ENCODE measurements at places on chromosomes 13 and 19. TPM values are rescaled to one million over a fixed set of nuclear protein-coding genes. Genes with fewer than 3 reads are reported as not detected.

Gene ZNF559
- 8.0 TPM for total RNA-seq

Gene PRSS57
- total RNA-seq = not detected

Gene ZNF69
- 1.5 TPM for total RNA-seq

Gene IL17D
- total RNA-seq = 0.12 TPM

Gene LILRA1
- not detected for total RNA-seq

Gene CEACAM20
- not detected for total RNA-seq

Gene PABPC3
- 1.3 TPM for total RNA-seq

Gene FXYD7
- 0.77 TPM for total RNA-seq

Gene ZNF345
- total RNA-seq = 4.2 TPM

Gene GPC6
- not detected for total RNA-seq

Gene PALM
- total RNA-seq = 0.17 TPM

Gene ZNF625
- 2.5 TPM for total RNA-seq

Gene COX7A1
- total RNA-seq = not detected

Gene GFY
- not detected for total RNA-seq

Gene EFNA2
- total RNA-seq = not detected

Gene B3GNT3
- total RNA-seq = 0.34 TPM

Gene GPR42
- not detected for total RNA-seq

Gene PINLYP
- total RNA-seq = 3.7 TPM

Gene KIR2DL3
- not detected for total RNA-seq

Gene CGB3
- total RNA-seq = not detected

Gene SIGLEC9
- total RNA-seq = 1.4 TPM

Gene HIPK4
- not detected for total RNA-seq

Gene VSTM2B
- total RNA-seq = not detected

Gene AP1M2
- total RNA-seq = not detected

Gene ANGPTL8
- total RNA-seq = not detected

Gene SIGLEC14
- not detected for total RNA-seq

Gene CGB8
- not detected for total RNA-seq

Gene CYP2A7
- not detected for total RNA-seq

Gene VASP
- total RNA-seq = 167 TPM

Gene IGFL1
- not detected for total RNA-seq

Gene NDUFA7
- total RNA-seq = 85.1 TPM

Gene RNASEH2B
- 40.8 TPM for total RNA-seq

Gene CLEC17A
- 0.33 TPM for total RNA-seq

Gene RGL3
- not detected for total RNA-seq

Gene MIR17HG
- 19.5 TPM for total RNA-seq

Gene NXNL1
- not detected for total RNA-seq

Gene C19orf67
- total RNA-seq = not detected

Gene CPT1C
- total RNA-seq = 1.4 TPM

Gene TMEM38A
- 0.76 TPM for total RNA-seq

Gene EVI5L
- 5.0 TPM for total RNA-seq

Gene TLE2
- 8.5 TPM for total RNA-seq

Gene CRX
- not detected for total RNA-seq

Gene EBI3
- 14.2 TPM for total RNA-seq

Gene SCN1B
- 1.1 TPM for total RNA-seq

Gene DDA1
- total RNA-seq = 37.2 TPM

Gene TEX29
- total RNA-seq = 0.39 TPM

Gene LHB
- total RNA-seq = not detected
